ENCODE measurements at places on chromosomes 12 and 14.

DNA sequence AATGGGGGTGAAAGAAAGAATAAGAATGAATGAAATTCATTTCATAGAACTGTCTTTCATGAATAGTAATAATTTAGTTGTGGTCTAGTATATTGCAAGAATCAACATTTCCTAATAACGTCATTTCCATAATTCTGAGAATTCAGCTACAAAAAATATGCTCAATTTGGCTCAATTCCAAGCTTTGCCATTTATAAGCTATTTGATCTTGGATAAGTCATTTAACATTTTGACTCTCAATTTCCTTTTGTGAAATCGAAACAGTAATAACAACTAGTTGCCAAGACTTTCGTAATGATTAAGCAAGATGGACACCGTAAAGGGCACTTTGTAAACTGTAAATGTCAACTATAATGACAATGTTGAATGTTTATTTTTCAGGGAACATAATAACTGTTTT lies 18.1 kb downstream of the NOS1 start:
- no peak for DNase-seq

DNA sequence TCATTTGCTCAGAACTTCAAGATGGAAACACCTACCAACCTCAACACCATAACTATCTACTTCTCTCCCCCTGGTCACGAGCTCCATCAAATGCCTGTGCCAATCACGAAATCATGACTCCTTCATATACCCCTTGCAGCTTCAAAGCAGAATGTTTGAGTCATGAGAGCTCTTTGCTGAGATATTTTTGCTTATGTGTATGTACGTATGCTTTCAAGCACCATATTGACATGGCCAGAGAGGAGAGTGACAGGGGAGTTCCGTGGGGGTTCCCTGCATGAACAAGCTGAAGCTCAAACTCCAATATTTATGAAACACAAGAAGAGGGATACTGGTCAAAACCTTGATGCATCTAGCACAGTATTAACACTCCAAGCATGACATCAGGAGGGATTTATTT lies 374.4 kb downstream of the DPF3 start:
- DNase-seq: no peak

GRCh38 chr12:87793131-87793530 lies 236.1 kb downstream of the C12orf50 start:
- no peak for DNase-seq

- DNase-seq: no peak
Measured at GRCh38 chr12:4905316-4905715, 4.4 kb upstream of the KCNA1 start.

- DNase-seq: no peak
Measured at GRCh38 chr12:2513141-2514037, 281.4 kb upstream of the FKBP4 start.

DNA sequence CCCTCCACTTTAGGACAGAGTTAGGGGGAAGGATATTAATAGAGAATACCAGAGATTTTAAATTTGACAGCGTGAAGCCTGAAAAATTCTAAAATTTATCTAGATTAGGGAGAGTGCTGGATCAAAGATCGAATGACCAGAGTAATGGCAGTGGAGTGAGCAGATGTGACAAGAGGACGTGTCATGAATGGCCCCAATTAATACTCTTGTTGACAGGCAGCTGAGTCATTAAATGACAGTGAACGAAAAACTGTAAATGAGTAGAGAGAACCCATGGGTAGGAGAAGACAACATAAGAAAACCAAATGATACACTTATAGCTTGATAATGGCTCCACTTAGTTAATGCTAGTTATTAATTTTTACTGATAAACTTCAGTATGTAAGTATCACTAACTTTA lies 73.9 kb upstream of the PLEKHA5 start:
- DNase-seq: no peak

Data from inflammatory macrophage (primary cell).